Stimulated activated CD4-positive, alpha-beta T cell treated with anti-CD3 and anti-CD28 coated beads, TNF-alpha, amount 100 ng/mL, for 4 hours (primary cell): ENCODE measurements at places on chromosomes 16 and 17.

DNA sequence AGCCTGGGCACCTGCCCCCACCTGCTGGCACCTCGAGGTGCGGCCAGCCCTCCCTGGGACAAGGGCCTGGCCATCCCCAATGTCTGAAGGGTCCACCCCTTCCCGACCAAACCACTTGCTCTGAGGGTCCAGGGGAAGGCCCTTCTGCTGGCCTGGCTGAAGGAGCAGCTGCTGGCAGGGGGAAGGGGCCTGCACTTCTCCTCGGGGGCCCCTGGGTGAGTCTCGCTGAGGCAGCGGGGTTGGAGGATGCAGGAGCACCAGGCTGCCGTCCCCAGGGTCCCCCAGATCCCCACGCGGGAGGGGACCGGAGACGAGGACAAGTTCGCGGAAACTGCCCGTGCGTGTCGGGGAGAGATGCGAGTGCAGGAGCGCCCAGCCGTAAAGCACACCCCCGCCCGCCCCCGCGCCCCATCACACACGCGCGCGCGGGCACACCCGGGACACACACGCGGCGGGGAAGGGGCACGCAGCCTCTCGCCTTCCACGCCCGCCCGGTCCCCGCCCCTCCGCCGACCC is 725 bp upstream of the CACNA1H start:
- DNase-seq, result peak; percentile 36

DNA sequence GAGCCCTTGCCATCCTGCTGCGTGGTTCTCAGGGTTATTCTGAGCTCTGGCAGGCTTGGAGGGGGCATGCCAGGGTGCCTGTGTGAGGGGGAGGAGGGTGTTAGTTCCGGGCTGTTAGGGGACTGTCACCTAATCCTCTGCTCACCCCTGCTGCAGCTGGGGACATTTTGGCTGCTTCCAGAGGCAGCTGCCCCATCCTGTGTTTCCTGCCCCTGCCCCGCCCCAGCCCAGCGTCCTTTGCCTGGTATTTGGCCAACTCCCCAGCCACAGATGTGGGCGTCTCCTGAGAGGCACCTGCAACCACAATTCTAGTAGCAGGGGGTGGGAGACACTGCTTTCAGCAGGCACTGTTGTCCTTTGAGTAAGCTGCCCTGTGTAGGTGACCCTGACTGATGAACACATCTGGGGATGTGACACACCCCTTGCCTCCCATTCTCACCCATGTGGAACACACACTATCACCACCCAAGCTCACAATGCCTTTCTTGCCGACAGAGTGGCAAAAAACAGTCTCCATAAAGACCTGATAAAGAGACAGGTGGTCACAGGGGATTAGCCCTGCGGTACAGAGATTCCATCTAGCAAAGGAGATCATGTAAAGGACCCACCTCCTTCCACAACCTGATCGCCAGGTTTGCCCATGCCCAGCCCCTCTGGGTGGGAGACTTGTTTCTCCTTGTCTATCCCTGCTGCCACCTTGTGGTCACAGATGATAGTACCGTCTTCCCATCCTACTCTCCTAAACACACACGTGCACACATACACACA is at the start of gene CHRNE:
Gene CHRNE, minus strand, starts transcription at position 48 of the 768 bp plus-strand sequence. Its CDS starts 35 bp downstream, at position 13.
- peak; percentile 63 for DNase-seq

GRCh38 chr17:76369804-76370203 is 14.6 kb upstream of the SPHK1 start:
- DNase-seq, result no peak

GRCh38 chr16:54268340-54268739 is 18.2 kb downstream of the IRX3 start:
- DNase-seq, result no peak

DNA sequence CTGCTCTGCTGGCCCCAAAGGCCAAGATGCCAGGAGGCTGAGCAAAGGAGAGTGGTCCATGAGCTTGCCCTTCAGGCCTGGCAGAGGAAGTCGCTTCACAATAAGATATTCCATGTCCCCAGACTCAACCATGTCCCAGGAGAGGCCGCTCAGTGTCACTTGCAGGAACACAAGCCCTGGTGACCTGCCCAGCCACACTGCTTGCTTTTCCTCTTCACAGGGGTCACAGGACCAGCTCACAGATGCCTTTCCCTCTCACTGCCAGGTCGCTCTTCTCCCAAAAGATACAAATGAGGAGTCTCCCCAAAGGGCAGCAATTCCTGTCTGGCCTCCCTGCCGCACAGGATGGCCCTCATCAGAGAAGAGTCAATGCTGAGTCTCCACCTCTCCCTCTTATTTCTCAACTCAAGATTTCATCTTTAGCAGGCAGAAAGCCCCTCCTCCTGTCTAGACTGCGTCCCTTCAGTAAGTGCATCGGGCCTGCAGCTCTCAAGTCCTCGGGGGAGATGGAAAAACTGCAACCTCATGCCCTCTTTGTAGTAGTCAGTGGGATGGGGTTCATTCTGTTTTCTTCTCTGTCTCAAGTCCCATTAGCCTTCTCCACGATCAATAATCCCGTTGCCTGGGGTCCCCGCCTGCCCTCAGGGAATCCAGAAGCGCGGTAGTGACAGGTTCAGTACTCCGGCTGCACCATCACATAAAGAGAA is 5.0 kb downstream of the JUP start:
- no peak for DNase-seq

- no peak for DNase-seq
Observed at GRCh38 chr16:71754108-71754507, 29.6 kb upstream of the PHLPP2 start.

GRCh38 chr16:18938986-18939385 is 12.8 kb upstream of the SMG1 start:
- no peak for DNase-seq

DNA sequence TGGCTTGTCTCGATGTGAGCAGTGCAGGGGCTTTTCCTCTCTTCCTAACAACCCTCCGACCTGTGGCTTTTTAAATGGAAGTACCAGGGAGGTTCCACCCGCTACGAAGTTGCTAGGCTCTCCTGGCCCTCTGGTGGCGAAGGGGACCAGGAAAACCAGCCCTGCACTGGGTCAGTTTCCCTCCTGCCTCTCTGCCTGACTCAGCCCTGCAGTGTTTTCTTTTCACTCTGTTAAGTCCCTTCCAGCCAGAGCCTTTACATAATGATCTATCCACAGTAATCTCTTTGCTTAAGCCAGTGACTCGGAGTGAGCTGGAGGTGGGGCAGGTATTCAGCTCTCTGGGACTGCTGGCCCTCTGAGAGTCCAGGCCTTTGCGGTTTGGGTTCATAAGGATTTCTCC is 331.3 kb upstream of the EEF2KMT start:
- DNase-seq, result no peak

DNA sequence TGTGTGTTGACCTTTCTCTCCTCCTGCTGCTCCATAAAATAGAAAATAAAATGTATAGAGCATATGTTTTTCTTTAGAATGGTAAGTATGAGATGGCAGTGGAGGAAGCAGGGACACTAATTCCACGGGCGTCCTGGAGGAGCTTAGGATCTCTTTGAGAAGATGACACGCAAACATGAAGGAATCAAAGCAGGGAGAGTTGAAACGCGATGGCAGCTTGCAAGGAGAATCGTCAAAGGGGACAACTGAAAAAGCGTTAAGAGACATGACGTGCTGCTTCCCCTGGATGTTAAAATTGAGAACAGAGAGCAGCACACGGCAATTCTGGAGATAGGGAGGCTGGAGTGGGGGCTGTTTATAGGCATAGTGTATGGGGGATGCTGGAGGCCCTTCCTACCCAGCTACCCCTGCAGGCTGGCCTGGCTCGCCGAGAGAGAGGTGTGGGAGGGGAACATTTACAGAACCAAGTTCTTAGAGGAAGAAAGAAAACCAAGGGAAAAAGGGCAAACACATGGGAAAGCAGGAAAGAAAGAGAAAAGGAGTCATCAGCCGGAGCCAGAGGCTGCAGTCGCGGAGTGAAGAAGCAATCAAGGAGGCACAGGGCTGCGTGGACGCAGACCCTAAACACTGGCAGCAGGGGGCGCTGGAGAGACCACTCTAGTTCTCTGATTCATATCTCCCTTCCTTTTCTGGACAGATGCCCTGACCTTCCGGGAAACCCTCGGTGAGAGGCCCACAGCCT is 55.8 kb downstream of the MYH13 start:
- no peak for DNase-seq

- no peak for DNase-seq
Observed at GRCh38 chr16:35744726-35745125, 2285.3 kb downstream of the TP53TG3F start.

GRCh38 chr17:82502207-82502606 is 17.3 kb upstream of the FOXK2 start:
- DNase-seq, result no peak

GRCh38 chr16:17747081-17747756 is 276.5 kb upstream of the XYLT1 start:
- DNase-seq, result no peak

GRCh38 chr17:21165922-21166594 is 39.3 kb downstream of the DHRS7B start:
- no peak for DNase-seq
